ENCODE measurements at places on chromosomes 4 and X. TPM values are rescaled to one million over a fixed set of nuclear protein-coding genes. Genes with fewer than 3 reads are reported as not detected.
A peak's percentile ranks its signal among the peaks of the same experiment; 100 is the strongest.

The ETDB gene
- total RNA-seq = not detected

The CENPVL3 gene
- total RNA-seq = 0.09 TPM

- no peaks in the 10 kb centered on the region for H3K4me1 ChIP-seq
- no peaks in the 10 kb centered on the region for H3K27me3 ChIP-seq
- H3K36me3 ChIP-seq = no peaks in the 10 kb centered on the region
- no peak for DNase-seq
These were observed 32.4 kb upstream of the SLC10A4 start for GRCh38 chr4:48450740-48451139.

DNA sequence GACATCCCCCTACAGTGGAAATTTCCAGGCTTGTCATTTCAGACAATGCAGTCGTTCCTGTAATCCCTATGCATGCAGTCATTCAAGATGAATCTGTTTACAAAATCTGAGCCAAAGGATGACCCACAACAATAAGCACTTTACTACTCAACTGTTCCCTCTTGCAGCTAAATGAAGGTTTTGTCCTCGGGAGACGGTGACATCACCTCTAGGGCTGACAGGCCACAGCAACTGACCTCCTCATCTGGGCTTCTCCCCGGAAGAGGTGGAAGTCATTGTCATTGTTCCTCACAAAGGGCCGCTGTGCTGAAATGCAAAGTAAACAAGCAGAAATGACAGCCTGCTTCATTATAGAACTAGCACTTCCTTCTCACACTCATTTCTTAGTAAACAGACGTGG lies 29.2 kb downstream of the CLRN2 start:
- H3K36me3 ChIP-seq = no peaks in the 10 kb centered on the region
- no peak overlapping the region for H3K27ac ChIP-seq
- no peaks in the 10 kb centered on the region for H3K4me1 ChIP-seq
- peak; percentile 51 for DNase-seq
- H3K4me3 ChIP-seq = no peak overlapping the region

GRCh38 chrX:120575379-120576114 lies 14.8 kb upstream of the CUL4B start:
- no peak overlapping the region for H3K27ac ChIP-seq
- no peaks in the 10 kb centered on the region for H3K4me1 ChIP-seq
- H3K4me3 ChIP-seq = no peak overlapping the region
- no peak for DNase-seq

DNA sequence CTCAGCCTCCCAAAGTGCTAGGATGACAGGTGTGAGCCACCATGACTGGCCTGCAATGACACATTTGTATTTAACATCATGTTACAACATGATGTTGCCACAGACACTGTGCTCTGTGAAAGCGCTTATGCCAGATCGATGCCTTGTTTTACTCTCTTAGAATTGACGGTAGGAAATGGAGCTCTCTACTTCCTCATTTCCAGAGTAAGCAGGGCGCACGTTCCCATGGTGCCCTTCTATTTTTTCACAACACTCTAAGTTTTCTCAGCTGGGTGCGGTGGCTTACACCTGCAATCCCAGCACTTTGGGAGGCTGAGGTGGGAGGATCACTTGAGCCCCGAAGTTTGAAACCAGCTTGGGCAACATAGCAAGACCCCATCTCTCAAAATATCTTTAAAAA lies 60.7 kb upstream of the DHRSX start:
- H3K27me3 ChIP-seq = peaks cover 2% of the 10 kb centered on the region
- no peak overlapping the region for H3K4me3 ChIP-seq
- no peaks in the 10 kb centered on the region for H3K36me3 ChIP-seq
- no peaks in the 10 kb centered on the region for H3K4me1 ChIP-seq
- no peak for DNase-seq
- no peak overlapping the region for H3K27ac ChIP-seq

DNA sequence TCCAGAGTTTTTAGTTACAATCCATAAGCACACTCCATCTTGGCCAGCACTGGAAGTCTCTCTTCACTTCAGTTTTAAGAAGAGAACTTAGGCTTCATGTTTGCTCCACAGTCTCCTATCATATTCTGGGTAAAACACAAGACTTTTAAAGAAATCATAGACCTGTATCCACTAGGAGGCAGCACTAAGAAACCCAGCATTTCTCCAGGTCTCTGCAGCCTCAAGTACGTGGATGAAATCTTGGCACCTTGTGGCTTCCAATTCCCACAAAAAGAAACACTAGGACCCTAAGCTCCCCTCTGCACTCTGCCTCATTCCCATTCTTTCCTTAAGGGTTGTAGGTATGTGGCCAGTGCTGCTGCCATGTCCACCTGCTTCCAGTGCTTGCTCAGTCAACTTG lies 367.3 kb upstream of the CASK start:
- H3K36me3 ChIP-seq = no peaks in the 10 kb centered on the region
- H3K4me3 ChIP-seq = no peak overlapping the region
- no peak overlapping the region for H3K27ac ChIP-seq
- peaks cover 4% of the 10 kb centered on the region for H3K27me3 ChIP-seq

DNA sequence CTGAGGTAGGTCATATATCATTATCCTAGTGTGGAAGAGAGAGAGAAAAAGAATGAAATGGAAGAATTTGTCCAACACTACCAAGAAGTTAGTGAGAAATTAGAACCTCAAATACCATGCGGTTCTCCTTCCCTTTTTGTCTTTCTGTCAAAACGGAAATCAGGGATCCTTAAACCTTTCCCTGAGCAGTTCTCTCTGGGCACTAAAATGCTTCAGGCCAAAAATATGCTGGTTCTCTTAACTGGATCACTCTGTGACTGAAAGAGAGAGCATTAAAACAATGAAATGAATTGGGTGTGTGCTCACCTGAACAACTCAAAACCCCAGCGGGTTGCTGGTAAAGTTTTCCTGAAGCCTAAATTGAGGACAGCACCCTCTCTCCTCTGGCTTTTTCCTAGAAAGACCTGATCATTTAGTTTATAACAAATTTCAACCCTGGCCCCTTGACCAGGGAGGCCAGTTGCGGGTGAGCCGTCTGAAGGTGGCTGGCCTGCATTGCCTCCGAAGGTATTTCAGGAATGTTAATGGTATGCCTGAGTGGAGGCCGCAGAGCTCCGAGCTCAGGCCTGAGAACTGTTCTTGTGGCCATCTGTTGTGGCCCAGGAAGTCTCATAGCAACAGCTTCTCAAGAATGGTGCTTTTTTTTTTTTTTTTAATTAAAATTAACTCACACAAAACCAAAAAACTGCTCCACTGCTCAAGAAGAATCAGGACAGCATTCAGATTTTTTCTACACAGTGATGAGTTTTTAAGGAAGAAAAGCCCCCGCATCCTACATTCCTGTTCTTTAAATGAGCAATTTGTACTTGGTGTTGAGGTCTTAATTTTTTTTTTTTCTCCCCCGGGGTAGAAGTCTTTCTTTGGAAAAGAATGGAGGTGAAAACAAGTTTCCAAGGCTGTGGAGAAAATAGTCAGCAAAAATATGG lies 155.1 kb downstream of the SHROOM3 start:
- DNase-seq = peak; percentile 82
- H3K27ac ChIP-seq = peak overlapping the region; percentile 84
- H3K36me3 ChIP-seq = no peaks in the 10 kb centered on the region
- H3K4me1 ChIP-seq = peaks cover 31% of the 10 kb centered on the region
